Activated CD4-positive, alpha-beta T cell treated with anti-CD3 and anti-CD28 coated beads for 36 hours (primary cell): ENCODE measurements at places on chromosomes 11 and 22. TPM values are rescaled to one million over a fixed set of nuclear protein-coding genes. Genes with fewer than 3 reads are reported as not detected.

- DNase-seq, result peak; percentile 78
- H3K27ac ChIP-seq, result peak overlapping the region; percentile 85
- no peaks in the 10 kb centered on the region for H3K27me3 ChIP-seq
- H3K4me3 ChIP-seq, result peak overlapping the region; percentile 7
- H3K36me3 ChIP-seq, result no peaks in the 10 kb centered on the region
- H3K4me1 ChIP-seq, result peaks cover 39% of the 10 kb centered on the region
Observed at GRCh38 chr11:125514336-125515101, 18.5 kb upstream of the FEZ1 start.

DNA sequence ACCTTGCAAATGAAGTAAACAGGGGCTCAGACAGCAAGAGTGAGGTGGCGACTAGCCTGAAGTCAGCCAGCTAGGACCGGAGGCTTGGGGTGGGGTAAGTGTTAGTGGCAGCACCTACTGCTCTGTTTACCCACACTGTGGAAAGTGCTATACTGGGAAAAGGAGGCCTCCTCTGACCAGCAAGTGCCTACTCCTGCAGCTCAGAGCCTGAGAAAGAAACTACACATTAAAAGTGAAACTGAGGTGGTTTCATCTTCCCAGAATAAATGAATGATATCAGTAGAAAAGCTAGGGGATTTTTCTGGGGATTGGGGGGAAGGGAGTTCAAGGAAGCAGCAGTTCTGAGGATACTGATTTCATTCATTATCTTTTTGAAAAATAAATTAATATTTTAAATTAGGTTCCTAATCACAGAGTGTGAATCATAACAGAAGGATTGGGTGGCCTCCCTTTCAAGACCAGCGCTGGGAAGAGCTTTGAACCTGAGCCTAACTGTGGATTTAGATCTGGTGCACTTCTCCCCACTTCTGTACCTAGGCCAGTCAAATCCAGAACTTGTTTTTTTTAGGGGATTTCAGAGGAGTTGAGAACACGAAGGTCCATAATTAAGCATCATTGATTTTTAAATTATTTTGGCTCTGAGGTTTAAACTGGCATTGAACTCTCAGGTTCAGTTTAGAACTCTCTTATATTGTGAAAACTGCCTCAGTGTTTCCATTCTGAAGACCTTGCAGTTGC lies 48.1 kb upstream of the GRAMD1B start:
- no peaks in the 10 kb centered on the region for H3K36me3 ChIP-seq
- peaks cover 29% of the 10 kb centered on the region for H3K4me1 ChIP-seq
- H3K27ac ChIP-seq, result peak overlapping the region; percentile 78

GRCh38 chr11:76769645-76770586 lies 13.2 kb upstream of the TSKU start:
- DNase-seq, result no peak
- no peaks in the 10 kb centered on the region for H3K27me3 ChIP-seq
- H3K27ac ChIP-seq, result no peak overlapping the region
- no peak overlapping the region for H3K4me3 ChIP-seq
- no peaks in the 10 kb centered on the region for H3K36me3 ChIP-seq
- peaks cover 16% of the 10 kb centered on the region for H3K4me1 ChIP-seq

DNA sequence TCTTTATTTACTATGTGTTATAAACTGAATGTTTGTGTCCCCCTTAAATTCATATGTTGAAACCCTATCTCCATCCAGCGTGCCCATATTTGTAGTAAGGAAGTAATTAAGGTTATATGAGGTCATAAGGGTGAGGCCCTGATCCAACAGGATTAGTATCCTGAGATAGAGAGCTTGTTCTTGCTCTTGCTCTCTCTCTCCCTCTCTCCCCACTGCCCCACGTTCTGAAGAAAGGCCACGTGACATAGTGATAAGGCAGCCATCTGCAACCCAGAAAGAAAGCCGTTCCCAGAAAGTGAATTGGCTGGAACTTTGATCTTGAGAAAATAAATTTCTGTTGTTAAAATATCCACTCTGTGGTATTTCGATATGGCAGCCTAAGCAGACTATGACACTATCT lies 212.5 kb downstream of the SWAP70 start:
- no peaks in the 10 kb centered on the region for H3K4me1 ChIP-seq
- no peaks in the 10 kb centered on the region for H3K27me3 ChIP-seq
- peaks cover 2% of the 10 kb centered on the region for H3K36me3 ChIP-seq
- no peak for DNase-seq
- H3K4me3 ChIP-seq, result no peak overlapping the region
- no peak overlapping the region for H3K27ac ChIP-seq

DNA sequence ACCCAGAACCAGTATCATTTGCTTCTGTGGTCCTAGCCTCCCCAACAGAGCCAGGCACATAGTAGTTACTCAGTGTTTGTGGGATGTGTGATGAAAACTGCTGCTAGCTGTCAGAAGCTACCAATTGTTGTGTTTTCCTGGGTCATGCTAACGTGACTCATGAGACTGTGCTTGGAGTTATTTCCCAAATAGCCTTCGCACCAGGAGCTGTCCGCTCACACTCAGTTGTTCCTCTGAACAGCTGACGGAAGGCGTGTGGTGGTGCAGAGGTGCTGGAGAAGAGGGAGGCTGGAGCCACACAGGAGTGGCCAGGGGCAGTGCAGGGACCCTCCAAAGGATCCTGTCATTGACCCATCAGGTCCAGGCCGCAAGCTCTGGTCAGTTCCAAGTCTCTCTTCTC lies 53.9 kb upstream of the TBCEL start:
- no peaks in the 10 kb centered on the region for H3K4me1 ChIP-seq
- no peak overlapping the region for H3K27ac ChIP-seq
- peaks cover 11% of the 10 kb centered on the region for H3K27me3 ChIP-seq
- no peak overlapping the region for H3K4me3 ChIP-seq
- DNase-seq, result no peak

DNA sequence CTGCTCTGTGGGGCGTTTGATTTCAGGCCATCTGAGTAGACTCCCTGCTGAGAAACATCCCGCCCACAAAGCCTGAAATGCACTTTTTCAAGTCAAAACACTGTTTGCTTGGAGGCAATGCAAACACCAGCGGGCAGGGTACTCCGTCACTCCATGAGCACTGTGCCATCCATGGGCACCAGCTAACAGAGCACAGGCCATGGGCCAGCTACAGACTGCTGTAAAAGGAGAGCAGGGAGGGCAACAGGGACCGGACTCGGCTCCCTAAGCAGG lies 16.6 kb upstream of the EFCAB6 start:
- no peak for DNase-seq
- no peak overlapping the region for H3K27ac ChIP-seq

DNA sequence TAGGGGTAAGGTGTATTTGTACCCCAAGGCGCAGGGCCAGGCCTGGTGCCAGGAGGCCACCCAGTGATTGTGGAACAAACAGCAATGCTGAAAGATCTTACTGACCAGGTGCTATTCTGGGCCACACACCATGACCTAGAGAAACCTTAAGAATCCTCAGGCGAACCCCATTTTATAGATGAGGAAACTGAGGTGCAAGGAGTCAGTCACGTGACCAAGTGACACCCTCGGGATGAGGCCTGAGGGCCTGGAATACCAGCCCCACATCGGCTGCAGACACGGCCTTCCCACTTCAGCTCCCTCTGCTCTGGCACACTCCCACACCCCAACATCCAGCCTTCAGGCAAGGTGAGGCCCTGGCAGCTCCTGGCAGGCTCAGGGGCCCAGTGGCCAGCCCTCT lies 13.1 kb downstream of the CABP7 start:
- no peaks in the 10 kb centered on the region for H3K4me1 ChIP-seq
- DNase-seq, result no peak
- H3K27ac ChIP-seq, result no peak overlapping the region
- H3K4me3 ChIP-seq, result no peak overlapping the region
- H3K27me3 ChIP-seq, result no peaks in the 10 kb centered on the region

- peak overlapping the region; percentile 65 for H3K4me3 ChIP-seq
- peak overlapping the region; percentile 95 for H3K27ac ChIP-seq
- peaks cover 10% of the 10 kb centered on the region for H3K36me3 ChIP-seq
Observed at GRCh38 chr11:128343135-128343514, 244.2 kb downstream of the ETS1 start.

DNA sequence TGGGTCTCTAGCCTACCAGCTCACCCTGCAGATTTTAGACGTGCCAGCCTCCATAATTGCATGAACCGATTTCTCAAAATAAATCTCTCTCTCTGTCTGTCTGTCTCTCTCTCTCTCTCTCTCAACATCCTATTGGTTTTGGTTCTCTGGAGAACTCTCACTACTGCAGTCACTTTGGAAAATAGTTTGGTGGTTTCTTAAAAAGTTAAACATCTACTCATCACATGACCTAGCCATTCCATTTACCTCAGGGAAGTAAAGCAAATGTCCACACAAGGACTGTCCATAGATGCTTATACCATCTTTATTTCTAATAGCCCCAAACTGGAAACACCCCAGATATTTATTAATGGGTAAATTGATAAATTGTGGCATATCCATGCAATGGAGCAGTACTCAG lies 119.5 kb downstream of the SNX19 start:
- peaks cover 19% of the 10 kb centered on the region for H3K27me3 ChIP-seq
- no peak overlapping the region for H3K4me3 ChIP-seq
- no peaks in the 10 kb centered on the region for H3K36me3 ChIP-seq
- no peak for DNase-seq

DNA sequence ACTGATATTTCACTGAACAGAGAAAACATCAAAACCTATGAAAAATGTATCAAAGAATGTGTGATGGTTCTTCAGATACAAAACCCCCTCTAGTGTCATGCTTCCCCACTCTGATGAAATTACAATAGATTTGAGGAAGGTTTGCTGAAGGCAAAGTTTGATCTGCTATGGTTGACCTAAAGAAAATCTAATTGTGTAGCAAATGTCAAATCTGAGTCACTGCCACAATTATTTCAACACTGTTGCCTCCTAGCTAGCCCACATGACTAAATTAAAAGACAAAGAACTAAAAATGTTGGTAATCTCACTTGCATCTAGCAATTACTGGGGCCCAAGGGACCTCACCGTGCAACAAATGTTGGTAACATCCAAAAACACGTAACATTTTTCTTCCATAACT lies 728.0 kb downstream of the DLG2 start:
- no peaks in the 10 kb centered on the region for H3K4me1 ChIP-seq
- no peak overlapping the region for H3K27ac ChIP-seq
- no peaks in the 10 kb centered on the region for H3K36me3 ChIP-seq
- no peak overlapping the region for H3K4me3 ChIP-seq
- H3K27me3 ChIP-seq, result no peaks in the 10 kb centered on the region
- DNase-seq, result no peak

DNA sequence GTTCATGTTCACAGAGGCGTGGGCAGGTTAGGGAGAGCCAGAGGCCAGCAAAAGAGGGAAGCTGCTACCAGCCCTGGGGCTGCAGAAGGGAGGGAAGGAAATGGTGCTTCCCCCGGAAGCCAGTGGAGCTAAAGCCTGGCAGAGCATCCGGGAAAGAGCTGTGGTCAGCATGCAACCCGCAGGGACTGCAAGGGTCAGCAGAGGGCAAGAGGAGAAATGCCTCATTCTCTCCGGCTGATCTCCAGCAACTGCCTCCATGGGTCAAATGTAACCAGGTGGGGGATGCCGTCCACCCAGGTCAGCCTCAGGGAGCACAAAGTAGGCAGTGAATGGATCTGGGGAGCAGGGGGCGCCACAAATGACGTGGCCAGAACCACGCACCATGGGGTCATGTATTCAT lies 36.9 kb upstream of the PRR5 start:
- H3K27me3 ChIP-seq, result no peaks in the 10 kb centered on the region
- DNase-seq, result no peak
- peaks cover 36% of the 10 kb centered on the region for H3K4me1 ChIP-seq
- no peak overlapping the region for H3K4me3 ChIP-seq
- H3K27ac ChIP-seq, result no peak overlapping the region
- H3K36me3 ChIP-seq, result no peaks in the 10 kb centered on the region

GRCh38 chr22:41360126-41360525 lies 21.6 kb upstream of the TEF start:
- H3K4me3 ChIP-seq, result no peak overlapping the region
- no peaks in the 10 kb centered on the region for H3K27me3 ChIP-seq
- no peaks in the 10 kb centered on the region for H3K4me1 ChIP-seq
- no peak overlapping the region for H3K27ac ChIP-seq

GRCh38 chr11:3674189-3674588 lies 3.0 kb upstream of the CHRNA10 start:
- no peak for DNase-seq
- H3K4me3 ChIP-seq, result no peak overlapping the region
- peaks cover 50% of the 10 kb centered on the region for H3K36me3 ChIP-seq
- H3K27ac ChIP-seq, result no peak overlapping the region

DNA sequence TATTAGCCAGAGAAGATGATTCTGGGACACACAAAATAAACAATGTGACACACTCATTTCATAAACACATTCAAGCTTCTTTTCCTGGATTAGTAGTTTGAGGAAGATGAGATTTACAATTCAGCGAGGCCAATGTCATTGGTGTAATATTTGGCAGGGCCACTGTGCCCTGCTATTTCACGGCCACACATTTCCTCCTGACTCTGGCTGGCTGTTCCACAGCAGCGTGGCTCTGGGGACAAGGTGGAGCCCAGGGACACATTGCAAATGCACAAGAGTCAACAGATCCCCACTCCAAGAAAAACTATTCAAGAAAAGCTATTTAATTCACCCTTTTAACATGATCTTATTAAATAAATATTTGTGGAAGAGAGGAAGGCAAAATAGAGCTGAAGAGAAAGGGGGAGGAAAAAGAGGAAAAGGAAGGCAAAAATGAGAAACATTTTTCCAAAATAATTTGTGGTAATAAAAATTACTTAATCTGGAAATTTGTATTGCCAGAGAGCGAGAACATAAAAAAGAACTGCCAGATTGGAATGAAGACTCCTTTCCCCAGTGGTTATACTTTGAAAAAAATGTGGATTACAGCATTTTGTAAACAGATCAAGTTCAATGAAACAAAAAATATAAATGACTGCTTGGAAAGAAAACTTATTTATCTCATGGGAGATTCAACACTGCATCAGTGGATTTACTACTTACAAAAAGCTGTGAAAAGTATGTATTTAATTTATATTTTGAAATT lies 27.1 kb downstream of the NXPE2 start:
- DNase-seq, result no peak
- H3K27me3 ChIP-seq, result peaks cover 11% of the 10 kb centered on the region
- H3K36me3 ChIP-seq, result no peaks in the 10 kb centered on the region
- no peaks in the 10 kb centered on the region for H3K4me1 ChIP-seq
- H3K4me3 ChIP-seq, result no peak overlapping the region

GRCh38 chr11:94183251-94183885 lies 54.7 kb downstream of the PANX1 start:
- no peaks in the 10 kb centered on the region for H3K27me3 ChIP-seq
- no peaks in the 10 kb centered on the region for H3K4me1 ChIP-seq
- H3K27ac ChIP-seq, result no peak overlapping the region
- peaks cover 28% of the 10 kb centered on the region for H3K36me3 ChIP-seq
- no peak for DNase-seq

The OVCH2 gene
- total RNA-seq, result not detected

The TSSK2 gene
- not detected for total RNA-seq

The TRIM51 gene
- not detected for total RNA-seq

The OR4D5 gene
- not detected for total RNA-seq

The JHY gene
- 2.4 TPM for total RNA-seq
